GM19239 (cell line): ENCODE measurements at places on chromosomes 16 and 17.

GRCh38 chr17:27525836-27526603, 69.8 kb downstream of the KSR1 start:
- DNase-seq = no peak

DNA sequence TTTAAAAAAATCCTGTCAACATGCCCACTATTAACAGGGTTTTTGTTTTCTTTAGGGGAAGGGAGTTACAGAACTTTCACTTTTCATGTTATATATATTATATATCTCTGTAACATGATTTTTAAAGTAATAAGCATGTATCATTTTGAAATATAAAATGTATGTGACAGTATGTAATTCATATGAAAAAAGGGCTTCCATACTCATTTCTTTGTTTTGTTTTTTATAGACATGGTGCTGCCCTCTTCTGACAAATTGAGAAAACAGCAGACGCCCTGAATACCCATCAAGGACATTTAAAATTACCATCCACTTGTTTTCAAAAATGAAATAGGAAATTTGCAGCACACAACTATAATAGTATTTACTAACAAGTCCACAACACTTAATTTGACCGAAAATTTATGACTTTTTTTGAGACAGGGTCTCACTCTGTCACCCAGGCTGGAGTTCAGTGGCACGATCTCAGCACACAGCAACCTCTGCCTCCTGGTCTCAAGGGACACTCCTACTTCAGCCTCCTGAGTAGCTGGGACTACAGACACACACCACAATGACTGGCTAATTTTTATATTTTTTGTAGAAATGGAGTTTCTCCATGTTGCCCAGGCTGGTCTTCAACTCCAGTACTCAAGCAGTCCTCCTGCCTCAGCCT, 30.4 kb downstream of the CFDP1 start:
- DNase-seq = peak; percentile 12

GRCh38 chr17:27860971-27861664, 32.0 kb downstream of the LYRM9 start:
- DNase-seq = no peak

GRCh38 chr16:27780468-27781194, 230.7 kb downstream of the KATNIP start:
- DNase-seq = no peak

GRCh38 chr17:32852811-32853210, 24.1 kb downstream of the MYO1D start:
- no peak for DNase-seq

GRCh38 chr16:1903845-1904840, 14.1 kb downstream of the HS3ST6 start:
- DNase-seq = no peak

- no peak for DNase-seq
Observed at GRCh38 chr17:55546481-55546880, 35.2 kb upstream of the SMIM36 start.

- no peak for DNase-seq
Observed at GRCh38 chr16:72848759-72849664, 198.9 kb downstream of the ZFHX3 start.

- no peak for DNase-seq
Observed at GRCh38 chr16:26605626-26606271, 461.0 kb upstream of the C16orf82 start.

DNA sequence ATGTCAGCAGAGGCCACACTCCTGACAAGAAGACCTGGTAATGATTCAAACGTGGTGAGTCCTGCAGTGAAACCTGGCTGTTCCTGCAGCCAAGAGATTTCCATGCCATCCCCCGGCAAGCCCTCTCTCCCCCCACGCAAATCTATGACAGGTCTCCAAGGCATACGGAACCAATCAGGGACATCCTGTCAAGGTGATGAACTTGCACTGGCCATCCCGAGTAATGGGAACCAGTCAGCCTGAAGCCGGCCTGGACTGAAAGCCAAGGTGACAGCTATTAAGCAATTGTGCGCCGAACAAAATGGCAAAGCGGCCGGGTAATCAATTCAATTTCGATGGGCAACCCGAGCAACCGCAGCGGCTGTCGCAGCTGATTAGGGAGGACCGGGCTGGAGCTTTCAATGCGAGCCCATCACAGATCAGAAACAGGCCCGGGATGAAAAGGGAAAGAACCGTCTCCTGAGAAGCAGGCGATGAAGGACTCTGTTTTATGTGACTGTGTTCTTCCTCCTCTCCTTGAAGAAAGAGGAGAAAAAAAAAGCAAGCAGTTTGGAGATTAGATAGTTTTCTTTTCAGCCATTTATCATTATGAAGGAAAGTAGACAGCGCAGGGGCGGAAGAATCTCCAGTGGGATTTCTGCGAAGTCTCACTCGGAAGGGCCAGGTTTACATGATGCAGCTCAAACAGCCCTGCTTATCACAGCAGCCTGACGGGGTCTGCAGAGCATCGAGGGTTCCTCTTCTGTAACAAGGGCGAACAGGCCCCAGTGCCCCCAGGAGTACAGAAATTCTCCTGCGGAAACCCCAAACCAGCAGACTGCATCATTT, 35.2 kb downstream of the TBX4 start:
- no peak for DNase-seq

GRCh38 chr17:61000911-61001310, 323.3 kb downstream of the BCAS3 start:
- DNase-seq = no peak

- DNase-seq = no peak
Observed at GRCh38 chr16:49455991-49456745, 82.6 kb downstream of the C16orf78 start.

DNA sequence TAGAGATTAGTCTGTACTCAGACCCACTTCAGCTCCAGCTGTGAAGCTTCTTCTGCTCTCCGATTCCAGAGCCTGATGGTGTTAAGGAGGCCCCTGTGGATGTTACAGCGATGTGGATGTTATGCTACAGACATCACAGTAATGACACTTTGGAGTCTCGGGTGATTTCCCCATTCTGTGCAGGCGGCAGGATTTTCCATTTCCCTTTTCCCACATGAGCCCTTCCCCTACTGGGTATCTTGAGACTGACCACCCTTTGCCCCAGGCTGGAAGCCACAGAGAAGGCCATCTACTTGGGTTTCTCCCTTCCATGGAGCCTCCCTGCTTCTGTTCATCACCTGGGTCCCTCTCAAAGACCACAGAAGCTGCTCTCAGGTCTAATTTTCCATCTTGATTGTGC, 78.3 kb downstream of the KCNJ12 start:
- no peak for DNase-seq

DNA sequence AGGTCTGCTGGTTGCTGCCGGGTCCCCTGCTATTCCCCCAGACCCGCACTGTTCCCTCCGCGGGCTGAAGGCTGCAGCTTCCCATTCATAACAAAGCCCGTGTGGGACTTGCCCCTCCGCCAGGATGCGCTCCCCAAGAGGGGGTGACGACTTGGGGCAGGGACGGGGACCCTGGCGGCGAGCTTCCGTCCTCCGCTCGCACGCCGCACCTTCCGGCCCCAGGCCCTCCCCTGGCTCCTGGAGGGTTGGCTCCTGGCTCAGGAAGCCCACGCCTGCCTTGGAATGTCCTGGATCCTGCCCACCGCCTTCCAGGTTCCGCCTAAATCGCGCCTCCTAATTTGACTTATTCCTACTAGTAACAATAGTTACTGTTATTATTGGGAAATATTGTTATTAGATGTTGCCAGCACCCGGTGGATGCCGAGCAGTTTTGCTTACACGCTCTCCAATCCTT, 1.1 kb upstream of the TFAP4 start:
- DNase-seq = no peak

DNA sequence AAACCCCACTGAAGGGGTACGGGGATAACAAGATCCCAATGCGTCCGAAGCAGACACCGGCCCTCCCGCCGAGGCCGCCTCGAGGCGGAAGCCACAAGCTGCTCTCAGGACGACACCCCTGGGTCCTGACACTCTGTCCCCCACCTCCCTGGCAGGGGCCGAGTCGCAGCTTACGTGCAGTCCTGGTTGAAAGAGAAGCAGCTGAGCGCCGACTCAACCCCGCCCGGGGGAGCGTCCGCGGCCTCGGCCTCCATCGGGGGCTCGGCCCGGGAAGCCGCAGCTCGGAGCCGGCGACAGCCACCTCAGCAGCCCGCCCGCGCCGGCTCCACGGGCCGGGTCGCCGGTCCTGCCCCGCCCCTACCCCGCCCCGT, at the start of gene WIPI1:
WIPI1 (minus strand) TSS at position 329 of the 371 bp plus-strand sequence; CDS start at position 254, 75 bp downstream.
- no peak for DNase-seq

- no peak for DNase-seq
Observed at GRCh38 chr16:84082835-84083569, 33.7 kb downstream of the MBTPS1 start.

- peak; percentile 66 for DNase-seq
Observed at GRCh38 chr17:64780096-64781013, 118.2 kb upstream of the SMURF2 start.

DNA sequence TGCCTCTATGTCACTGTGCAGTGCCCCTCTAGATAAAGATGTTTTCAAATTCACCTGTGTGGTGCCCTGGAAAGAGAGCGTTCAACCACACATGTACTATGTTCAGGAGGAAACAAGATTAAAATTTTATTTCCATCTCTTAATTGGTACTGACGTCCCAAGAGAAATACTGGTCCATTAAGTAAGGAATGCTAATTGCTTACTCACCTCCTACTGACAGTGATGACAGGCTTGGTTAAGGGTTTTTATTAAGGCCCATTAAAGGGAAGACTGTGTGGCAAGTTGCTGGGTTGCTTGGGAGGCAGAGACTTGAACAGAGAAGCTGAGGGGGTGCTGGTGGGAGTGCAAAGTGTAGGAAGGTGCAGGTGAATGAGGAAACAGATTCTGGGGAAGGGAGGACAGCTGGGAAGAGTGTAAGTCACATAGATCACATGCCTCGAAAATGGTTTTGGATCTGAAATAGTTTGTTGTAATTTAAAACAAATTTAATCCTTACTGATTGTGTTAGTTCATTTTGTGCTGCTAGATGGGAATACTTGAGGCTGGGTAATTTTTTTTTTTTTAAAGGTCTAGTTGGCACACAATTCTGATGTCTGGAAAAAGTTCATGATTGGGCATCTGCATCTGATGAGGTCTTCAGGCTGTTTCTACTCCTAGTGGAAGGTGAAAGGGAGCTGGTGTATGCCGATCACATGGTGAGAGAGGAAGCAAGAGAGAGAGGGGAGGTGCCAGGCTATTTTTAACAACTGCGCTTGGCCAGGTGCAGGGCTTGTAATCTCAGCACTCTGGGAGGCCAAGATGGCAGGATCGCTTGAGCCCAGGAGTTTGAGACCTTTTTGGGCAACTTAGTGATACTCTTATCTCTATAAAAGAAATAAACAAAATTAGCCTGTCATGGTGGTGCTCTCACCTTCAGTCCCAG, 140.5 kb downstream of the CACNG3 start:
- DNase-seq = no peak

DNA sequence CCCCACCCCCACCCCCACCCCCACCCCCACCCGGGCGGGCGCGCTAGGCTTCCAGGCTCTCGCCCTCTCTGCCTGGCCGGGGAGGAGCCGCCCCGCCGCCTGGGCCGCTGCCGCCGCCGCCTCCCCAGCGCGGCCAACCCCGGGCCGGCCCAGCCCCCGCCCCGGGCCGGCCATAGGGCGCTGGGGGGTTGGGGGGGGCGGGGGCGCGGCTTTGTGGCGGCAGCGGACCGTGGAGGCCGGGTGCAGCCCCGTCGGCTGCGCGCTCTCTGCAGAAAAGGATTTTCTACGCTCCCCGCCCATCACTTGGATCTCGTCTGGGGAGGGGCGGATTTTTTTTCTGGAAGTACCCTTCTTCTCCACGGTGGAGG, 230.9 kb downstream of the MRTFB start:
- peak; percentile 86 for DNase-seq

DNA sequence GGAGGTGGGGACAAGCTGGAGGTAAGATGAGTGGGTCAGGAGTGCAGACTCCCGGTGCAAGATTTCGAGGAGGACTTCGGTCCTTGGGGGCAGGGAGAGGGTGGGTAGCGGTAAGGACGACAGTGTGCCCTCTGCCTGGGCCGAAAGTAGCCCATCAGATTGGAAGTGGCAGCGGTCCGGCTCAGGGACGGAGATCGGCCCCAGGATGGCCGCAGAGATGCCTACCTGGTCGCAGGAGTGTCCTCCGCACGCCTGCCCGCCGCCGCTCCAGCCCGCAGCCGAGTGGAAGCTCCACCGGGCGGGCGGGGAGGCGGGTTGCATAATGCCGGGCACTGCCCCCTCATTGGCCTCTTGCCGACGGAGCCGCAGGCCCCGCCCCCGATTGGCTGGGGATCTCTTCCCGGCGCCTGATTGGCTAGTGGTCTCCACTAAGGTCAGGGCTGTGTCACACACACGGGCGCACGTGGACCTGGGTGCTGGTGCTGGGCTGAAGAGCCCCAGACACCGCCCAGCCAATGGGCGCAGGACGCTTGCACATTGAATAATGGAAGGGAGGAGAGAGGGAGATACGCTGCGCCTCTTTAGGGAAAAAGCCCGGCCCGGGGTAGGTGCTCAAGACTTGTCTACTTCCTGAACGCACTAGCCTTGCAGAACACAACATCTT, at the start of gene PER1:
PER1 (minus strand) TSS at position 293 of the 664 bp plus-strand sequence. CDS start 1,698 bp downstream, outside the sequence.
- DNase-seq = no peak

DNA sequence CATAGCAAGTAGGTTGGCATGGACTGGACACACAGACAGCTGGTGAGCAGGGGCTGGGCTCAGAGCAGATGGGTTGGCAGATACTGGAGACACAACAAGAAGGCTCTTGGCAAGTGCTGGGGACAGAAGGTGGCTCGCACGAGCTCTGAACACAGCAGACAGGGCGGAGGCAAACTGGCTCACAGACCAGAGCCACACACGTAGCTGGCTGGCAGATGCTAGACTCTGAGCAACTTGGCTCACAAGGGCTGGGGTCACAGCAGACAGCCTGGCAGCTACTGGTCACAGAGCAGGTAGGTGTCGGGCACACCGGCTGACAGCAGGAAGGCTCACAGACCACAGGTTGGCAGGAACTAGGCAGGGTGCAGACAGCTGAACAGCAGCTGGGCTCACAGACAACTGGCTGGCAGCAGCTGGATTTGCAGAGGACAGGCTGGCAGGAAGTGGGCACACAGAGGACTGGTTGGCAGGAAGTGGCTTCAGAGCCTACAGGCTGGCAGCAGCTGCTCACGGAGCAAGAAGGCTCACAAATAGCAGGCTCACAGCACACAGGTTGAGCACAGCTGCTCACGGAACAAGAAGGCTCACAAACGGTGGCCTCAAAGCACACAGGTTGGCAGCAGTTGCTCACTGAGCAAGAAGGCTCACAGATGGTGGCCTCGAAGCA, 725 bp downstream of the KRTAP16-1 start:
- no peak for DNase-seq

- DNase-seq = no peak
Observed at GRCh38 chr17:35791681-35792350, 3.6 kb downstream of the MMP28 start.

GRCh38 chr16:89043636-89044417, 49.8 kb upstream of the ACSF3 start:
- DNase-seq = no peak

GRCh38 chr17:32671896-32672295, 185.1 kb downstream of the CDK5R1 start:
- no peak for DNase-seq

GRCh38 chr16:3282103-3282729, 1.1 kb upstream of the ZNF263 start:
- no peak for DNase-seq

GRCh38 chr16:27377666-27378485, 24.1 kb upstream of the IL21R start:
- no peak for DNase-seq

GRCh38 chr17:81652906-81653771, 3.2 kb downstream of the PDE6G start:
- DNase-seq = peak; percentile 66

GRCh38 chr17:48228720-48229119, 121.2 kb downstream of the SNX11 start:
- DNase-seq = no peak

GRCh38 chr17:66348584-66349165, 46.3 kb downstream of the PRKCA start:
- DNase-seq = no peak
